HT-29 (cell line): ENCODE measurements at places on chromosomes 1 and 21. TPM values are rescaled to one million over a fixed set of nuclear protein-coding genes. Genes with fewer than 3 reads are reported as not detected.

- no peak for DNase-seq
Measured at GRCh38 chr1:11930571-11931445, 3.7 kb upstream of the PLOD1 start.

- no peak for DNase-seq
Measured at GRCh38 chr1:213666113-213666512, 321.7 kb upstream of the PROX1 start.

- DNase-seq = no peak
Measured at GRCh38 chr1:228687587-228687986, 47.7 kb upstream of the RHOU start.

GRCh38 chr1:86318436-86318835 is 77.7 kb downstream of the ODF2L start:
- DNase-seq = no peak

- DNase-seq = no peak
Measured at GRCh38 chr21:19535356-19535755, 1131.8 kb upstream of the TMPRSS15 start.

GRCh38 chr21:43694437-43695079 is 24.4 kb upstream of the PDXK start:
- DNase-seq = no peak

ACTA1 gene
- total RNA-seq = 0.20 and 0.34 TPM in 2 replicates

- DNase-seq = no peak
Measured at GRCh38 chr1:82612986-82613385, 812.3 kb downstream of the ADGRL2 start.

NRIP1 gene
- total RNA-seq = 18.6 and 24.1 TPM in 2 replicates

HES4 gene
- total RNA-seq = 110 and 139 TPM in 2 replicates

EDARADD gene
- total RNA-seq = not detected in 2 replicates
